ENCODE measurements at places on chromosomes 5 and 9. TPM values are rescaled to one million over a fixed set of nuclear protein-coding genes. Genes with fewer than 3 reads are reported as not detected.

Gene PCDHB6
- total RNA-seq: not detected

Gene CAMK4
- 0.80 TPM for total RNA-seq

Gene CACFD1
- total RNA-seq: 4.5 TPM

Gene GFPT2
- total RNA-seq: 0.86 TPM

Gene TPPP
- 1.2 TPM for total RNA-seq

Gene LCN2
- 0.99 TPM for total RNA-seq

Gene SH3TC2
- total RNA-seq: 0.68 TPM

Gene KIAA0825
- 2.4 TPM for total RNA-seq

Gene FAT2
- total RNA-seq: not detected

Gene RNF208
- total RNA-seq: 0.82 TPM

Gene AQP3
- 12.7 TPM for total RNA-seq

Gene ATP6V0E1
- 141 TPM for total RNA-seq

Gene CRB2
- total RNA-seq: not detected

Measured in natural killer cell (primary cell).